ENCODE measurements at places on chromosomes 2 and 18.

DNA sequence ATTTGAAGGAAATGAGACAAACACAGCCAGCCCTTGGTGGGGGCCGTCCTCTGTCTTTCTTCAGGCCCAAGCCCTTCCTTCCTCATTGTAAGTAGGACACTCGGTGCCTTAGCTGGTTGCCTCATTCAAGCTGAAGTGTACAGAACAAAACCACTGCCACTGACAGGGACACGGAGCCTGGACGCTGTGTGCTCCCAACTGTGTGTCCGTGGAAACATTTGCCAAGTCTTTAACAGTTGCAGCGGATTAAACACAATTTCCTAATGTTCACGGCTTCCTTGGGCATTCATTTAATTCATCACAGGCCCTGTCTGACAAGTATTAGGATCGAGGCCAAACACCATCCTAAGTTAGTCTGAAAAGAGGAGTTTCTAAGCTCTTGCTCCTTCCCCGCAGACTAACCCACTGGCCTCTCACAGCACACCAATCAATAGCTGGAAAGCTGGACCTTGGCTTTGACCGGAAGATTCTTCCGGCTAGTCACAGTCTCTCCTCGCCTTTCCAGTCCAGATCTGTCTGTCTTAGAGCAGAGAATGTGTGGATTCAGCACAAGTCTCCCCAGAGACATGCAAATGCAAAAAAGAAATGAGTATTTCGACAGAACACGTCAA lies 68.7 kb upstream of the ACSL3 start:
- no peak for DNase-seq

- no peak for DNase-seq
Observed at GRCh38 chr2:69385443-69386151, 1.4 kb downstream of the GFPT1 start.

- no peak for DNase-seq
Observed at GRCh38 chr2:102235491-102235890, 48.7 kb downstream of the IL1RL2 start.

GRCh38 chr2:212135739-212136138 lies 402.9 kb downstream of the ERBB4 start:
- DNase-seq, result no peak

GRCh38 chr18:61921621-61922235 lies 28.9 kb upstream of the RNF152 start:
- no peak for DNase-seq

- peak; percentile 76 for DNase-seq
Observed at GRCh38 chr2:191688934-191689695, 11.2 kb downstream of the NABP1 start.

DNA sequence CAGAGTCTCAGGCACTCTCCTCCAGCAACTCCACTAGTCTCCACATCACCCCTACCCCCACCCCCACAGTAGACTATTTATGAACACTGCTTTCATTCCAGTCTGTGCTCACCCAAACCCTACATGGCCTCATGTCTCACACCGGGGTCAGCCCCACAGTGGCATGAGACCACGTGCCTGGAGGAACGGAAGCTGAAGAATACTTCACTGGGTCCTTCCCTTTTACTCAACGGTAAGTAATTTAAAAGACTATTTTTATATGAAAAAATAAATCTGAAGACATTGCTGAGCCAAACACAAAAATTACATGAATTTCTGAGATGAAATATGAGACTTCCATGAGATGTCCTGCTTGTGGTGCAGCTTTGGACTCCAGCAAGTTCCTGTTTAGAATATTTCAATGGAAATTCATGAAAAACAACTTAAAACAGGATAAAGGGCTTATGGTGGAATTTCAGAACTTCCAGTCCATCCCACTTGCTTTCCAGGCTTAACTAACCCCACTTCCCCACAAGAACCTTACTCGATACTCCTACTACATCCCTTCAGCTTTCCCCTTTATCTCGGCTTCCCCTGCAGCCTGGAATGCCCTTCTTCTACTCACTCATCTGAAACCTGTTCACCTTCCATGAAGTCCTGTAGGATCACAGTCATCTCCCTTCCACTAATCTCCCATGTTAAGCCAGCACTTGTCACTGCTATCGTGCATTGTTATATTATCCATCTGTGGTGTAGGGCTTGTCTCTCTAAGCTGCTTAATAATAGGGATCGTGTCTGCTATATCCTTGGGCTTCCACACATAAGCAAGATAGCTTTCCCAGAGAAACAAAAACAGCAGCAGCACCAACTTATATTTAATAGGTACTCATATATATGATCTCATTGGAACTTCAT lies 47.9 kb downstream of the SLC14A1 start:
- DNase-seq, result no peak

- no peak for DNase-seq
Observed at GRCh38 chr2:43406651-43407279, 180.4 kb upstream of the ZFP36L2 start.

DNA sequence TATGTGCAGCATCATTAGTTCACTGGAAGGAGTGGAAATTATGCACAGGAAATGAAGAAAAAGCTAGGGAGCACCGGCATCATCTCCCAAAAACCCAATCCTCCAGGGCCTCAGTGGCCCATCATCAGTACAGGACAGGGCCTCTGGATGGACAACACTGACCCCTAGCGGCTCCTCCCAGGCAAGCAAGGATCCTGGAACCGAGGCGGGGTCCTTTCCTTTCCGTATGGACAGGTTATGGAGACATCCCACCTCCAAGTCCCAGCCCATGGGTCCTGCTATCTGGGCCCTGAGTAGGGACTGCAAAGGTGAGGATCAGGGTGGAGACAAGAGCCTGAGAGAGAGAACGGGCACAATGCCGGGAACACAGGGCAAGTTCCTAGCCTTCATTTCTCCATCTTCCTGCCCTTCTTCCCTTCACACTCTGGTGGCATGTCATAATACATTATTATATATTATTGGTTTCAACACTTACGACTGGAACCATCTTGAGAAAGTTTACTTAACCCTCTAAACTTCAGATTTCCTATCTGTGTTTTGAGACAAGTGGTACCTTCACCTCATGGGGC lies 68.2 kb downstream of the ZNF516 start:
- DNase-seq, result peak; percentile 72

DNA sequence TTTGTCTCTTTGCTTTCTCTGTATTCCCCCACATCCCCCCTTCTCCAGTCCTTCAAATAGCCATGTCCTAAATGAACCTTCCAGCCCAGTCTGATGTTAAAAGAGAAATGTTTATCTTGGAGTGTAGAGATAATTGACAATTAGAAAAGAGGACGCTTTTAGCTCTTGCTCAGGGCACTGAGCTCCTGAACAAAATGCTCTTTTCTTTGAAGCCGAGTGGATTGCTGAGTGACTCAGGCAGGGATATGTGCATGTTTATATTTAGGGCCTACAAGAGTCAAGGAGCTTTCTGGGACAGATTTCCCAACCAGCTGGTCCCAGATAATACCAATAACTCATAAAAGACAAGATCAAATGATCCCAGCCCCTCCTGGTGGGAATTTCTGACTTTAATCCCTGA lies 88.0 kb upstream of the SETBP1 start:
- DNase-seq, result peak; percentile 41

- peak; percentile 13 for DNase-seq
Observed at GRCh38 chr18:79123948-79124347, 54.8 kb downstream of the ATP9B start.

- DNase-seq, result peak; percentile 16
Observed at GRCh38 chr18:68779169-68779568, 18.7 kb upstream of the CCDC102B start.

- no peak for DNase-seq
Observed at GRCh38 chr2:62076980-62077638, 118.8 kb upstream of the B3GNT2 start.

DNA sequence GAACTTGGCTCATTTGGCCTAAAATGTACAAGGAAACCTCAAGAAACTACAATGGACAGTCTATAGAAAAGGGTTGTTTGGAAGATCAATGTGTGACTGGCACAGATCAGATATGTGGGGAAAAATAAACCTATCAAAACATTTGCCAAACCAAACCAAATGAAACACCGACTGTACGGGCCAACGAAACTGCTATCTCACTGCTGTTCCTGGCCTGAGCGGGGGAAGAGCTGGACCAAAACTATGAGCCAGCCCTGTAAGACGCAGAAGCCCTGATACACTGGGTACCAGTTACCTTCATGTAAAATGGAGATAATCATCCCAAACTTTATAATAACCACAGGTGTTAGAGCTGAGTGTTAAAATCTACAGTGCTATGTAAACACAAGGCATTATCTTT lies 11.7 kb downstream of the CDC42EP3 start:
- no peak for DNase-seq

DNA sequence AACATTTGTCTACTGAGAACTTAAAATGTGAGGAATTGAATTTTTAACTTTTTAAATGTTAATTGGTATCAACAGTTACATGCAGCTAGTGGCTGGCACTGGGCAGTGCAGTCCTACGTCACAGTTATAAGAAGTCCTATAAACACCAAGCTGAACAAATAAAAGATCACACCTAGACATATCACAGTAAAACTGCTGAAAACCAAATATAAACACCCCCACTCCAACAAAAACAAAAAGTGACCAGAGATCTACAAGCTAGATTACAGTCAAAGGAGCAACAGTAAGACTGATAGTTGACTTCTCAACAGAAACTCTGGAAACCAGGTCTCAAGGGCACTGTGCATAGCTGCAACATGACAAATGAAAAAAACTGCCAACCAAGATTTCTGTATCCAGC lies 19.4 kb downstream of the TLK1 start:
- peak; percentile 2 for DNase-seq

DNA sequence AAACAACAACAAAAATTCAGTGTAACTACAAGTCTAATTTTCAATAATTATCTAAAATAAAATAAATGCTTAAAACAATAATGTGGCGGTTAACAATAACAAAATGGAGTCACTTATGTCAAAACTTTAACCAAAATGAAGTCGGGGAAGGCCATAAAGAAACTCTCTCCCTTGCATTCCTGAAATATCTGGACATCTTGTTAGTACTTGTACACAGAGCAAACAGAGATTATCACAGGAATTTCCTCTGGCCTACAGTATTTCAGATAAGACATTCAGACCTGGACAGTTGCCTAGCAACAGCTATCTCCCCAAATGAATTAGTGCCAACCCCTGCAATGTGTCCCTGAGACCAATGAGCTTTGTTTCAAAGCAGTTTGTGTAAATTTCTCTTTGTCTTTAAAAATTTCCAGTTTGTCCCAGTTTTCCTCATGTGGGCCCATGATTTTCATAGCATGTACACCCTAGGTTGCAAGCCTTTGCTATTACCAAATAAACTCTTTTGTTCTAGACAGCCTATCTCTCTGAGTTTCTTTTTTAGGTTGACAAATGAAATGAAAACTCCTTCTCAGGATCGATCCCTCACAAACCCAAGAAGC lies 68.6 kb downstream of the EXOC6B start:
- no peak for DNase-seq

GRCh38 chr2:150789376-150789905 lies 302.0 kb upstream of the RND3 start:
- no peak for DNase-seq

DNA sequence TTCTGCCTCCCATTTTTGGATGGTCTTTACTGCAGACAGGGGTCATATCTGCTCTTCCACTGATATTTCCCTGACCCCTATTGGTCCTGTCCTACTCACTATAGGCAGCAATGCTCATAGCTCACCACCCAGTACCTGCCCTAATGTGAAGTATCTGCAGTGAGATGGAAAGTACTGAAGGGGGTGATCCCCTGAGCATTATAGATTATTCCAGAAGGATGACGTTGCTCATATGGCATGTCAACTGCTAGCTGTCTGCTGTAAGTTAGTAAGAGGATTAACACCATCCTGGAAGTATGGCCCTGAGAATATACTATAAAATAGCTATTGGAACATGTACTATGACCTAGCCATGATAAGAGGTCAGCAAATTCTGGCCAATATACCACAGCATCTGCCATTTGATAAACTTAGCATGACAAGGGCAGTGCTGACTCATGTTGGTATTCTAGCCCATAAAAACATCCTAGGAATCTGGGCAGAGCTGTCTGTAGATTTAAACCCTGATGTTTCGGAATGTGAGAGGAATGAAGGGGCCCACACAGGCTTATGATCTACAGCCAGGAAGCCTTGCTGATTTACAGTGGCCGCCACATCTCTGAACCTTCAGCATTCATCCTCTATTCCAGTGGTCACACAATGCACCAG lies 451.4 kb downstream of the TNS1 start:
- DNase-seq, result peak; percentile 86

DNA sequence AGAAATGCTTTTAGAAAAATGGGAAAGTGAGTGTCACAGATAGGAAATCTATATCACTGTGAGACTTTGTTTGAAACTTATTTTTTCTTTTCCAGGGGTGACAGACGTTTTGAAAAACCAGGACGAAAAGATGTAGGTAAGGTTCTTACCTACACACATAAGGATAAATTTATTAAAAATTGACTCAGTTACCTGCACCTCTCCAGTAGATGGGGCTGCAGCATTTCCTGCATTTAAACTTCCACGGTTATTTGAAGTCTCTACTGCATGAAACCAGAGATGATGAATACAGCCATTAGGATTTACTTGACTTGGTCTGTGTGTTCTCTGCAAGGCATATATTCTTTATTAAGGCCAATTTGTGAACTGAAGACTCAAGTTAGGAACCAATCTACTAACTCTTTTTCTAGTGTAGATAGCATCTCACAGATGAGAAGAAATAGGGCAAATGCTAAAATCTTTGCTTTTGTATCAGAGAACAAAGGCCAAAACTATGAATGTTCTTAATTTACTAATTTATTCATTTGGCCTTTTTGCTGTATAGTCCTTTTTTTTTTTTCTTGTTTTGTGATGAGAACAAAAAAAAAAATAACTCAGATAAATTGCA lies 15.0 kb downstream of the KCNJ13 start:
- peak; percentile 6 for DNase-seq

- DNase-seq, result no peak
Observed at GRCh38 chr2:175228179-175228578, 46.7 kb upstream of the ATP5MC3 start.

- DNase-seq, result no peak
Observed at GRCh38 chr2:98433363-98433964, 11.2 kb upstream of the INPP4A start.

- DNase-seq, result no peak
Observed at GRCh38 chr2:20676353-20677215, 9.6 kb downstream of the GDF7 start.

- DNase-seq, result no peak
Observed at GRCh38 chr2:238584617-238585016, 157.9 kb downstream of the ASB1 start.

DNA sequence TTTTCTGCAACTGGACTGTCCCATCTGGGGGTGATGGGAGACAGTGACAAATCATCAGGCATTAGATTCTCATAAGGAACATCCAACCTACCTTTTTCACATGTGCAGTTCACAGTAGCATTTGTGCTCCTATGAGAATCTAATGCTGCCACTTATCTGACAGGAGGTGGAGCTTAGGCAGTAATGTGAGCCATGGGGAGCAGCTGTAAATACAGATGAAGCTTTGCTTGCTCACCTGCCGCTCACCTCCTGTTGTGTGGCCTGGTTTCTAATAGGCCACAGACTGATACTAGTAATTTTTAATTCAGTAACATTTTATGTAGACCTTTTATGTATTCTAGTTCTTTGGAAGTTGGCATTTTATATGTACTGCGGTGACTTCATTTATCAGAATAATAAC lies 180.1 kb upstream of the SPOPL start:
- DNase-seq, result no peak

All from AG08395 (cell line).